ENCODE measurements at places on chromosomes 2 and 18.

DNA sequence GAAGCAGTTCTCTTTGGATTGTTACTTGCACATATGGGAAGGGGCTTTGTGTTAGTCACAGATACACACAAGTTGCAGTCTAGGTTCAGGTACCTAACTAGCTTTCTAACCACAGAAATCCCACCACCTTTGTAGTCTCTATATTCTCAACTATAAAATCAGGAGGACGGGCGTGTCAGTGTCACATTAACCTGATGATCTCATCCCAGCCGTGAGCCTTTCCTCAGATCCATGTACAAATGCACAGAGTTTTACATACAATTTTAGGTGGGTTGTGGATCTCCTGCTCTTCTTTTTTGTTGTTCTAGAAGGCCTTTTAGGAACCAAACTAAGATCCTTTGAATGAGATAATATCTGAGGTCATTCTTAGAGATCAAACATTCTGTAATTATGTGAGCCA lies 94.0 kb downstream of the ZNF532 start:
- no peak for DNase-seq

- no peak for DNase-seq
Measured at GRCh38 chr2:95575857-95576256, 15.9 kb upstream of the TRIM43 start.

DNA sequence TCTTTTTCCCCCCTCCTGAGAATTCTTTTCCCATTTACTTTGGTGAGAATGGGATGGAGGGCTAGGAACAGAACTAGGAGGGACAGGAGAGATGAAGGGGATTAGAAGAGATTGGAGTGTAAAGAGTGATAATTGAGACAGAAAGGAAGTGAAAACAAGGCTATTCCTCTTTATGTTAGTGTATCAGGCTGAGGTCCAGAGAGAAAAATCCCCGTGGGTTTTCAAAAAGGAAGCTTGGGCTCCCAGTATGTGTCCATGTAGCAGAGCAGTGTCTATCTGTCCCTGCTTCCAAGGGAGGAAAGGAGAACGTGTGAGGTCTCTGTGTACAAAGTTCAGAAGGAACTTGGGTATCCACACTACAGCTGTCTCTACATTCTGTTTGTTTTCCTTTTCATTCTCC lies 59.9 kb upstream of the KCNE4 start:
- no peak for DNase-seq

- DNase-seq = no peak
Measured at GRCh38 chr2:33108483-33109443, 162.0 kb downstream of the LTBP1 start.

DNA sequence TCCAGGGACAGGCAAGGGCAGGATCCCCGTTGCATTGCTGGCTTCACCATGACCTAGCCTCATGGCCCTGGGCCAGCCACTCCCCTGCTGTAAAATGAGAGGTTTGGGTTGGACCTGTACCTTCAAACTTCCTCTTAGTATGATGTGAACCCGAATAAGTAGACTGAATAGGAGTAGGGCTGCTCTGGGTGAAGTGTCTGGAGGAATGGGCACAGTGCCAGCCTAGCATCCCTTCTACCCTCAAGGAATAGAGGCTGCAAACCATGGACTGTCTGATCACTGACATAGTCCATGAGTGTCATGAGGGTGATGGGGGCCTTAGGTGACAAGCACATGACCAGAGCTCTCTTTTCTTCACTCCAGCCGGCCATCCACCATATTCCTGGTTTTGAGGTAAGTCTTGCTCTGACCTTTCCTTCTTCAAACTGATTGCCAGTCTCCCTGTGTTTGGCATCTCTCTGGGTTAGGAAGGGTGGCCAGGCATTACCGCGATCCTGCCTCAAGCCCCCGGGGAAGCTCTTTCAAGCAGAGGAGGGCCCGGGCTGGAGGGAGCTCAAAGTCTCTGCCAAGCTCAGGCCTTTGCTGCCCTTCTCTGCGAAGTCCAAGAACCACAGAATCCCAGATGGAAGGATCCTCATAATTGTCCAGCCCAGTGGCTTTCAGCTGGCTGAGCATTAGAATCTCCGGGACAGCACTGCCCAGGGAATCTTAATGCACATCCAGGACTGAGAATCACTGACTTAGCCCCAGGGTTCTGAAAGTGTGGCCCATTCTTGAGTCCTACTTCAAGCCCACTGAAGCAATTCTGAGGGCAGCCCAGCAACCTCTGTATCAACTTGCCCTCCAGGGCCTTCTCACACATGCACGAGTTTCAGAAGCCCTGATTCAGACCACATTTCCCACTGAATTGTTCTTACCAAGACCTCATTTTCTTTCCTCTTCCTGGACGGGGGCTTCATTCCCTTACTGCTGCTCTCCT lies 148.1 kb downstream of the DYSF start:
- no peak for DNase-seq

GRCh38 chr2:200839513-200839912 lies 24.9 kb downstream of the CLK1 start:
- no peak for DNase-seq

GRCh38 chr18:2070631-2071030 lies 500.7 kb downstream of the METTL4 start:
- DNase-seq = no peak

DNA sequence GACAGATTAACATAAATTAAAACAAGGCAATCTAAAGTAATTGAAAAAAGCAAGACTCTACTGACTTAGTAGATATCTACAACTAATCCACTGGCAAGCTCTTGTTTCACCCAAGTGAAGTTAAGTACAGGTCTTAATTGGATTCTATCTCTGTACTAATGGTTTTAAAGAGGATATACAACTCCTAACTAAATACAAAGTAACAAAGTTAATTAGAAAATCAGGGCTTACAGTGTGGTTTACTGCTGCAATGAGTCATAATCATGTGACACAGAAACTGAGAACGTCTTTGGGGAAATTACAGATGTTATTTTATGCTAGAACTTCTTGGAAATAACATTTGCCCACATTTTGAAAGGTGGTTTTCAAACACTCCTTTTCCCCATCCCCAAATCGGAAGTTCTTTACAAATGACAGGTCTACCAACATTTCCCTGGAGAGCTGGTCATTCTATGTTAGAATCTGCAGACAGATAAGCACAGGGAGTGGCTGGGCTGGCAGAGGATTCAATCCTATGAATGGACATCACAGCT lies 245.3 kb downstream of the STK39 start:
- no peak for DNase-seq

GRCh38 chr2:16727256-16727655 lies 61.6 kb upstream of the CYRIA start:
- DNase-seq = no peak

- no peak for DNase-seq
Measured at GRCh38 chr18:63956755-63957154, 7.7 kb downstream of the HMSD start.

GRCh38 chr2:206324869-206325268 lies 50.4 kb downstream of the ZDBF2 start:
- DNase-seq = no peak

GRCh38 chr2:156797832-156798231 lies 361.7 kb downstream of the GPD2 start:
- DNase-seq = no peak

- no peak for DNase-seq
Measured at GRCh38 chr2:226213717-226214116, 585.9 kb downstream of the IRS1 start.

- no peak for DNase-seq
Measured at GRCh38 chr2:26767894-26768487, 3.9 kb downstream of the SLC35F6 start.

DNA sequence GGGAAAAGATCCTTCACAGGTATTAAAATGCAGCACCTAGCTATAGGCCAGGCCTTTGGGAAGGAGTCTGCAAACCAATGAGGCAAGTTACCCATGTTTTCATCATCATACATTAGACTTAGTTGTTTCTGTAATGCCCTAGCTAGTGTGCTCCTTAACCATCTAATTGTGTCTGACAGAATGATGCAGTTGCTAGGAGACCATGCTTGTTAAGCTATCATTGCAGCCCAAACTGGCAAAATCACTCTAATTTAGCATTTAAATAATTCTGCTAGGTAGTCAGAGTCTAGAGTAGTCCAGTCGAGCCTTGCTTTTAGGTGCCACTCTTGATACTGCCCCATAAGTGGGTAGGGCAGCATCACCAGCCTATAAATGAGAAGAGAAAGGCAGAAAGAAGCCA lies 34.9 kb downstream of the GAD1 start:
- no peak for DNase-seq

- no peak for DNase-seq
Measured at GRCh38 chr2:217277646-217278398, 418.0 kb upstream of the TNP1 start.

GRCh38 chr18:10216791-10217190 lies 237.6 kb upstream of the APCDD1 start:
- DNase-seq = no peak

DNA sequence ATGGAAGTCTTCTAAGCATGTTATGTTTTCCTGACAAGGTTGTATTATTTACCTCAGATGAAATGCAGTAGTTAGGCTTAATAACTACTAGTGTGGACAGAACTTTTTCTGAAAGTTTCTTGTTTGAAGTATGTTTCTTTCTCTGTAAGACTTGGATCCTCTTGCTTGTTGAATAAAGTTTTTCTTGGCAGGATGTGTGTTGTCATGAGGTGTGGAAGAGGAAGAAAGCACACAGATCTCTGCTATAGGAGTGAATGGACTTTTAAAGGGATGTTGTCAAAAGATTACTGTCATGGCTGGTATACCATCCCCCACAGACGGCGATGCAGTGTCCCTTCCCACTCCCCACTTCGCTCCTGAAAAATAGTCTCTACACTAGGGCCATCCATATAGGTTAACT lies 2.6 kb downstream of the CAB39 start:
- DNase-seq = no peak

DNA sequence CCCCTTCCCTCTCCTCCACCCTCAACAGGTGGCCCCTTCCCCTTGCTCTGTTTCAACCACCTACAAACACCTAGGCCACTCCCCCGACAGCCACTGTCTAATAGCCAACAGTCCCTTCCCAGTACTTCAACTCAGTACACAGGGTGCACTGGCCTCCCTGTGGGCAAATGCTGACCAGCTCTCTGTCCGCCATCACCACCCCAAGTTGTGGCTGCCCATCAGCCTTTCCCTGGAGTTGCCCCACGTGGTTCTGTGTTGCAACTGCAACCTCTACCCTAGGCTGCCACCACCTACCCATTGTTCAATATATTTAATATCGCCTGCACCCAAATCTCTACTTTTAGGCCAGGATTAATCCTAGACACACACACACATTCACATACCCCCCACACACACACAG lies 173.5 kb downstream of the MREG start:
- DNase-seq = no peak

DNA sequence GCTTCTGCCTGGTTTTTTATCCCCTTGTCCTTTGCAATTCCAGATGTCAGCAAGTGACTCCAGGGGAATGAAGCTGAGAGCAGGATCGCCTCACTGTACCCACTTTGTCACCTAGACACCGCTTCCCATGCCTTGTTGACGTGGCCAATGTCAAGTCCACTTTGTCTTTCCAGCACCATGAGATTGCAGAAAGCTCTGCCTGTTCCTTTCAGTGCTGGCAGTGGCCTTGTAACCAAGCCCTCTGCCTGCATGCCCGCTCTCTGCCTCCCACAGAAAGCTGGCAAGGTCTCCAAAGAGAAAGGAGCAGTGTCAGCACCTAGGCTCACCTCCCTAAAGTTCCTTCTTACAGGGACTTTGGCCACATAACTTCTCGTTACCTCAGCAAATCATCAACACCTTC lies 282.2 kb upstream of the ST6GAL2 start:
- no peak for DNase-seq

DNA sequence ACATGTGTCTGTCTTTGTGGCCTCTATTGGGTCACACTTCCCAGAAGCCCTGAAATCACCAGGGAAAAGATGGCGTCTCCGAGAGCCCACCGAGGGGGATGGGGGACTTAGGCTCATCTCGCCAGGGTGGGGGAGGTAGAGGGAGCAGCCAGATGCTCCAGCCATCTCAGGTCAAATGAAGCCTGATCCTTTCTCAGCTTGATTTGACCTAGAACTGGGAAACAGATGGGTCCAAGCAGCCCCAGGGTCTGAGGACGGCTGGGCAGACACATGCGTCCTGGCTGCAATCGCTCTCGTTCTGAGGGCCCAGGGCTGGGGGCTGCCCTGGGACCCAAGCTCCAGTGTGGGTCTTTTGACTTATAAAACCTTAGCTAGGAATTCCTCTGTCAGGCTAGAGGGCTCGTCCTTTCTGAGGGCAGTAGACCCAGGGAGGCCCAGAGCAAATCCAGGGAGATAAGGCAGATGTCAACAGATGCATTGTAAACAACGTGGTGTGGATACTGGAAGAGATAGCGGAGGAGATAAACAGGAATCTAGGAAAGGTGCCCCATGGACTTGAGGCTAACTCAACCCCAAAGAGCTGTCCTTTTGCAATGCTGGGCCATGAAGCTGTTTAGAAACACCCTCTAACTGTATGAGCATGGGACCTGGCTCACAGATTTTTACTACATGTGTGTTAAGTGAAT lies 127.7 kb downstream of the MYCN start:
- no peak for DNase-seq

DNA sequence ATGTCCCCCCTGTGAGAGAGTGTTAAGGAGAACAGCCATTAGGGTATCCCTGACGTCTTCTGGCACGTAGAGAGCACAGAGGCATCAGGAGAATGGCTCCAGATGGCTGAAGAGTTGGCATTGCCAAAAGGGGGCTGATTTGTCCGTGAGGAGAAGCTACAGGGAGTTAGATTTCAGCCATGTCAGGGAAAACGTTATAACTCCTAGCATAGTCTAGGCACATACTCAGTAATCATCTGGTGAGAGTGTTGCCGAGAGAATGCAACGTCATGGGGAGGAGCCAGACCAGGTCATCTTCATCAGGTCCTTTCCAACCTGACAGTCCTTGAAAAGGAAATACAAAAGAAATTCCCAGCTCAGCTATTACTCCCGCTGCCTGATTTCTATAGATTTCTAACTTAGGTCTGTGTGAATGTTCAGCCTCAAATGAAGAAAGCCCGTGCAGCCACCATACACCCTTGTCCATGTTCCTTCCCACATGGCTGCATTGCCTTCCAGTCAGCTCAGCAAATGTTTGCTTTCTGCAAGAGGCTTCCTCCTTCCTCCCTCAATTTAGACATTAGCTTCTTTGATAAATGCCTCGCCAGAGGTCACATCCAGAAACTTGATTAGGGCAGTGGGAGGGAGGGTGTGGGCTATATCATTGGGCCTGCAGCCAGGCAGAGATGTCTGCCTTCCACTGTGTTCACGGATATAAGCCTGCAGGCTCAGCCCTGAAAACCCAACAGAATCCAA lies 93.0 kb downstream of the STPG4 start:
- no peak for DNase-seq

All from stimulated activated CD4-positive, alpha-beta T cell treated with anti-CD3 and anti-CD28 coated beads, Interleukin-1b, Interleukin-23, amount 100 ng/mL, for 1 hour (primary cell).